ENCODE measurements at places on chromosomes 16 and 17. TPM values are rescaled to one million over a fixed set of nuclear protein-coding genes. Genes with fewer than 3 reads are reported as not detected.

Gene TMEM88
- 0.45 TPM for total RNA-seq

Gene GCGR
- total RNA-seq = 0.35 TPM

Gene TBC1D3C
- not detected for total RNA-seq

Gene GRAPL
- total RNA-seq = not detected

Gene KRTAP9-2
- total RNA-seq = not detected

Gene DRG2
- total RNA-seq = 37.1 TPM

Gene FN3K
- 9.1 TPM for total RNA-seq

Gene MEOX1
- not detected for total RNA-seq

Gene SEPTIN12
- not detected for total RNA-seq

Gene CBX2
- 19.0 TPM for total RNA-seq

Gene TLCD2
- 1.9 TPM for total RNA-seq

Gene NUTF2
- total RNA-seq = 251 TPM

Gene PITPNM3
- 3.0 TPM for total RNA-seq

Gene ZCCHC14
- 9.4 TPM for total RNA-seq

Gene ZNF174
- 12.7 TPM for total RNA-seq

Gene CRHR1
- 0.75 TPM for total RNA-seq
